ENCODE measurements at places on chromosomes 1 and 21. TPM values are rescaled to one million over a fixed set of nuclear protein-coding genes. Genes with fewer than 3 reads are reported as not detected.

COL8A2 gene
- 5.5 TPM for polyA plus RNA-seq

LRRC8B gene
- polyA plus RNA-seq = 4.5 TPM

SPRR5 gene
- not detected for polyA plus RNA-seq

KRTAP10-11 gene
- not detected for polyA plus RNA-seq

DNA sequence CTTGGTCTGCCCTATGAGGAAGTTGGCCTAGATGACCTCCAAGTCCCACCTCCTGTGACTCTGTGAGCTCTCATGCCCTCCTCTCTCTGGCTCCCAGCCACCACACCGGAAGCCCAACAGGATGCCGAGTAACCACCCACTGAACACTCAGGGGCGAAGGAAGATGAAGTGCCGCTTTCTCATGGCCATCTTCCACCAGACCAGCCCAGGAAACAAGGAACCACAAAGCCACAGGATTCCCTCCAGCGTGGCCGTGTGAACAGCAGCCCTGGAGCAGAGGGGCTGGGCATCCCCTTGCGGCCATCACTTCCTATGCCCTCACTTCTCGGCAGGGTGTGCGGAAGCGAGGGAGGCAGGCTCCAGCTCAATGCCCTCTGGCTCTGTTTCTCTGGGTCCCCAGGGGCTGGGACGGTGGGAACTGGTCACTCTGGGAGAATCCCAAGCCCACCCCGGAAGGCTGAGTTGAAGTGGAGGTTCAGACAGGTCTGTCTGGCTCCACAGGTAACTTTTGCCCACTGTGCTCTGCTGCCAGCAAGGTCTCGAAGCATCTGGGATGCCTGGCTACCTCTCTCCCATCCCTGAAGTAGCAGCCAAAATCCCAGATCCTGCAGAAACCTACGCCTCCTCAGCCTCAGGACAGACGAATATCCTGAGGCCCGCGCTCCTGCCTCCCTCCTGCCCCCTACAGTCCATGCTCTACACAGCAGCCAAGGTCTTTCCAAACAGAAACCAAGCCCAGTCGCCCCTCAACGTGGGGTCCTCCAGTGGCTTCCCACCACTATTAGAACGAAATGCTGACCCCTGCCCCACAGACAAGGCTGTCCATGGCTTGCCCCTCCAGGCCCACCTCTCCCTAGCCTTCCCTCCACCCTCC lies 44.2 kb upstream of the ECE1 start:
- no peak for DNase-seq

GRCh38 chr1:10056599-10056987 lies 23.8 kb downstream of the UBE4B start:
- DNase-seq = no peak

GRCh38 chr1:63643926-63644325 lies 50.7 kb downstream of the PGM1 start:
- DNase-seq = no peak
